ENCODE measurements at places on chromosomes 16 and 17. TPM values are rescaled to one million over a fixed set of nuclear protein-coding genes. Genes with fewer than 3 reads are reported as not detected.

GRCh38 chr17:39551879-39552278 is 55.8 kb downstream of the NEUROD2 start:
- H3K27me3 ChIP-seq, result no peaks in the 10 kb centered on the region
- no peak overlapping the region for H3K4me3 ChIP-seq
- H3K36me3 ChIP-seq, result no peaks in the 10 kb centered on the region
- no peak overlapping the region for H3K27ac ChIP-seq

PRDM7 gene
- not detected for total RNA-seq

DNA sequence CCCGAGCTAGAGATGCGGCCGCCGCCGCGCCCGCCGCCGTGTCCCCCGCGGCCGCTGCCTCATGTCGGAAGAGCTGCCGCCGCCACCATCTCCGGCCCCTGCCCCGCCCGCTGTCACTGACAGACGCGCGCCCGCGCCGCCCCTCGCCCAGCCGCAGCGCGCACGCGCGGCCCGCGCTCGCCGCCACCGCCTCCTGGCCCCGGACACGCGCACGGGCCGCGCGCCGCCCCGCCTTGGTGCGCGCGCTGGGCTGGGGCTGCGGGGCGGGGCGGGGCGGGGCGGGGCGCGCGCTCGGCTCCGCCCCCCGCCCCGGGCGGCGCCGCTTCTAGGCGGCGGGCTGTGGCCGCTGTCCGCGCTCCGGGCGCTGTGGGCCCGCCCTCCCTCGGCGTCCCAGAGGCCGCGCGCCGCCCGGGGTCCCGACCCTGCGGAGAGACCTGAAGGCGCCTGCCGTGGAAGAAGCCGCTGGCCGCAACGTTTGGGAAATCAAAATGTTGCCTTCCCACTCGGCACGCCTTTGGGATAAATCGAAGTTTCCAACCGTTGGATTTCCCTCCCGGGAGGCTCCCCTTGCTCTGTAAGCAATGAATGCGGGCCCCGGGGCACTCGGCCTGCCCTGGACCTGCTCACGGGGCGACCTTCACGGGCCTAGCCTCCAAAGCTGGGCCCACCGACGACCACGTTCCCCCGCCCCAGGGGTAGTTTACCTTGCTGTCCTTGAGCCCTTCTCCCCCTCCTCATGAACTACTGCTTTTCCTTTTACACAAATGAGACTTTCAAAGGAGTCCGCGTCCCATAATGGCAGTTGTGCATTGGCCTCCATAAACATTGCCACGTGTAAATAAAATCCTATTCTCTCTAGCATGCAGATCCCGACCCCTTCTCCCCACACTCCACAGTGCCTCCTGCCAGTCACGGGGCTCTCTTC is at the start of gene ADCY9:
Gene ADCY9 (minus strand): TSS at position 118 of the 925 bp plus-strand sequence. CDS start 1,000 bp downstream, outside the sequence.
- H3K36me3 ChIP-seq, result peaks cover 3% of the 10 kb centered on the region
- peaks cover 32% of the 10 kb centered on the region for H3K27me3 ChIP-seq
- peak; percentile 83 for DNase-seq
- H3K4me3 ChIP-seq, result peak within 1 kb of the TSS; percentile 79

- no peaks in the 10 kb centered on the region for H3K36me3 ChIP-seq
- peaks cover 7% of the 10 kb centered on the region for H3K27me3 ChIP-seq
- H3K4me1 ChIP-seq, result peaks cover 11% of the 10 kb centered on the region
Observed at GRCh38 chr17:55965051-55965450, 188.2 kb upstream of the ANKFN1 start.

ADAD2 gene
- 1.6 TPM for total RNA-seq

GALK1 gene
- total RNA-seq, result 42.2 TPM

RAPGEFL1 gene
- 19.9 TPM for total RNA-seq
